Upper lobe of right lung (tissue), 1 donor: ENCODE measurements at places on chromosomes 16 and 17. TPM values are rescaled to one million over a fixed set of nuclear protein-coding genes. Genes with fewer than 3 reads are reported as not detected.

GRCh38 chr16:51376080-51376479, 225.0 kb upstream of the SALL1 start:
- no peaks in the 10 kb centered on the region for H3K4me1 ChIP-seq
- no peak for DNase-seq
- H3K27ac ChIP-seq, result no peak overlapping the region
- no peak overlapping the region for H3K4me3 ChIP-seq

GRCh38 chr16:65716737-65717700, 595.2 kb upstream of the CDH11 start:
- DNase-seq, result no peak
- H3K36me3 ChIP-seq, result no peaks in the 10 kb centered on the region
- no peak overlapping the region for H3K27ac ChIP-seq
- H3K4me1 ChIP-seq, result no peaks in the 10 kb centered on the region

The KRTAP17-1 gene
- total RNA-seq, result not detected

DNA sequence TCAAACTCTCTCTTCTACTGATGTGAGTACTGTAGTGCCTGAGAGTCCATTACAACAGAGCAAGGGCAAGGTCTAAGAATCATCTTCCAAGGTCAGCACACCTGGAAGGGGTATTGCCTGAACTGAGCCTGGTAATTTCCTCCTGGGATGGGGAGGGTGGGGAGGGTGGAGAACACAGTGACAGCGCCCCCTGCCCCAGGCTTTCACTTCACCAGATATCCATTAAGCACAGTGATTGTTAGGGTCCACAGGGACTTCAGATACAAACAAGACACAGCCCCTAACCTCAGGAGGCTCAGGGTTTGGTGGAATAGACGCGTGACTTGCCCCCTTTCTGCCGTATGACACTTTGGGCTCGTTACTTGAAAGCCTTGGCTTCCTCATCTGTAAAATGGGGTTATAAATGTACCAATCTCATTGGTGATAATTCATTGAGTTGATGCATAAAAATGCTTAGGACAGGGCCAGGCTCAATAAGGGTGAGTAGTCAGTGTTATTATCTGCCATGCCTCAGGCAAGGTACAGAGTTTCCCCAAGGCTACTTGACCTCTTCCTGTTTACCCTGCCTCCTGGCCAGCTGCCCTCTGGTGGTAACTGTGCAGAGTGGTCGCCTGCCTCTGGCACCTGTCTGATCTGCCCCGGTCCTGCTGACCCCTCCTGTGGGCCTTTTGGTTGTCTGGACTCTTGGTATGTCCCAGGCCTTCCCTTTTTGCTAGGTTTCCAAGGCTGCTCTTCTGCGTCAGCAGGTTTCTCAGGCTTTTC, 13.1 kb upstream of the BRD7 start:
- H3K4me3 ChIP-seq, result no peak overlapping the region
- H3K4me1 ChIP-seq, result no peaks in the 10 kb centered on the region
- H3K27me3 ChIP-seq, result no peaks in the 10 kb centered on the region
- no peaks in the 10 kb centered on the region for H3K36me3 ChIP-seq

The CCDC200 gene
- not detected for total RNA-seq

DNA sequence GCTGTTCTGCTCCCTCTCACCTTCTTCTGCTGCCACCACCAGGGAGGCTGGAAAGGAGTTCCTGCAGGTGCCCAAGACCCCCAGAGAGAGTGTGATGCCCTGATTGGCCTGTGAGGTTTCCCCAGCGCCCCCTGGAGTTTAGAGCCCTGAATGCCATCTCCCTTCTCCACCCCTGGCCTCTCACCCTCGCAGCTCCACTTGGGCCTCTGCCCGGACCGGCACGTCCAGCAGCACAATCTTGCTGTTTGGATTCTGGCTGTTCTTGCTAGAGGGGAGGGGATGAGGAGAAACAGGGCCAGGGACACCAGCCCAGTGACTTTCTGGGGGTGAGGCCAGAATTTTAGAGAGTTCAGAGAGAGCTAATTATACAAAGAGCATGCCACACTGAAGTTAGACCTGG, 12.5 kb upstream of the FAM171A2 start:
- DNase-seq, result no peak
- no peak overlapping the region for H3K4me3 ChIP-seq
- no peaks in the 10 kb centered on the region for H3K4me1 ChIP-seq
- no peak overlapping the region for H3K27ac ChIP-seq
- H3K27me3 ChIP-seq, result no peaks in the 10 kb centered on the region
